ENCODE measurements at places on chromosomes 2 and 18. TPM values are rescaled to one million over a fixed set of nuclear protein-coding genes. Genes with fewer than 3 reads are reported as not detected.

The HNMT gene
- 0.85 TPM for total RNA-seq

The RND3 gene
- 75.4 TPM for total RNA-seq

The POTEC gene
- not detected for total RNA-seq

The KCNS3 gene
- 1.1 TPM for total RNA-seq

The TMEM247 gene
- total RNA-seq: not detected

The TGFA gene
- total RNA-seq: 8.7 TPM

The RTKN gene
- 29.5 TPM for total RNA-seq

The FAM161A gene
- total RNA-seq: 7.2 TPM

The GAD1 gene
- 0.54 TPM for total RNA-seq

The C2orf81 gene
- 3.5 TPM for total RNA-seq

The PLEK gene
- total RNA-seq: not detected

The RAB6C gene
- not detected for total RNA-seq

The ALKAL2 gene
- not detected for total RNA-seq

The TCF23 gene
- total RNA-seq: not detected

The PLCL1 gene
- not detected for total RNA-seq

The TWIST2 gene
- 20.7 TPM for total RNA-seq

The DTNA gene
- 0.18 TPM for total RNA-seq

The AKAIN1 gene
- total RNA-seq: not detected

The TBR1 gene
- total RNA-seq: 0.09 TPM

The FBXO11 gene
- total RNA-seq: 40.3 TPM

The SCN2A gene
- total RNA-seq: not detected

The SCN9A gene
- total RNA-seq: 2.5 TPM

The FABP1 gene
- total RNA-seq: not detected

The C2orf78 gene
- not detected for total RNA-seq

The RTN4 gene
- total RNA-seq: 480 TPM

The GAL3ST2 gene
- total RNA-seq: 0.36 TPM

The MYCN gene
- not detected for total RNA-seq

The GALR1 gene
- total RNA-seq: not detected

The FBXO15 gene
- 1.6 TPM for total RNA-seq

The LCT gene
- 0.03 TPM for total RNA-seq

The DSC1 gene
- not detected for total RNA-seq

The CHPF gene
- total RNA-seq: 17.5 TPM

Data from A549 treated with RU486 at 1 μM for 4 hours (cell line).